Left cardiac atrium (tissue), 4 donors: ENCODE measurements at places on chromosomes 1 and 21.

DNA sequence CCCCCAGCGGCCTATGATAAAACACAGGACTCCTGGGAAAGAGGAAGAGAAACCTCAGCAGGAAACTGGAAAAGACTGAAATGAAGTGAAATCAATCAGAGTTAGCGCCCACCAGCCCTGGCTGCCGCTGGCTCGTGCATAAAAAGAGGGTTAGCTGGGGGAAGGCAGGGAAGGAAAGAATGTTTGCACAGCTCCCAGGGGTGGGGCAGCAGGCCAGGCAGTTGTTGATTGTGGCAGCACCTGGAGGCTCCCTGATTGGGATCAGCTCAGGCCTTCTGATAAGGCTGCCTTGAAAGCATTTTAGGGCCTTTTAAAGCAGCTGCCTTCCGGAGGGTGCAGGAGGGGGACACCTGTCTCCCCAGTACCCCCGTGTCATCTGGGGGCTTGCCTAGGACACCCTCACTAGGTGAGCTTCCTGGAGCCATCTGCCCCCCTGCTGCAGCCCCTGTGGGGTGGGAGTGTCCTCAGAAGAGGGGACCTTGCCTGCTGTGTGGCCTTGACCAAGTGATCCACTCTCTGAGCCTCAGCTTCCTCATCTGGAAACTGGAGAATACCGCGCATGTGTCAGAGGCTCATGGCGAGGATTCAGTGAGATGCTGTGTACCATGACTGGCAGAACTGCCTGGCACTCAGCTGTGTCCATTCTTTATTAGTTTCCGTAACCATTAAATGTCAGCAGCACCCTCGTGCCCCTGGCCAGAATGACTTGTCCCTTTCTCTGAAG, 6.6 kb downstream of the EPHB2 start:
- DNase-seq: no peak

- no peak for DNase-seq
Observed at GRCh38 chr1:43061757-43062156, 103.1 kb upstream of the SLC2A1 start.

GRCh38 chr1:204703826-204704612, 18.5 kb upstream of the LRRN2 start:
- no peak for DNase-seq

DNA sequence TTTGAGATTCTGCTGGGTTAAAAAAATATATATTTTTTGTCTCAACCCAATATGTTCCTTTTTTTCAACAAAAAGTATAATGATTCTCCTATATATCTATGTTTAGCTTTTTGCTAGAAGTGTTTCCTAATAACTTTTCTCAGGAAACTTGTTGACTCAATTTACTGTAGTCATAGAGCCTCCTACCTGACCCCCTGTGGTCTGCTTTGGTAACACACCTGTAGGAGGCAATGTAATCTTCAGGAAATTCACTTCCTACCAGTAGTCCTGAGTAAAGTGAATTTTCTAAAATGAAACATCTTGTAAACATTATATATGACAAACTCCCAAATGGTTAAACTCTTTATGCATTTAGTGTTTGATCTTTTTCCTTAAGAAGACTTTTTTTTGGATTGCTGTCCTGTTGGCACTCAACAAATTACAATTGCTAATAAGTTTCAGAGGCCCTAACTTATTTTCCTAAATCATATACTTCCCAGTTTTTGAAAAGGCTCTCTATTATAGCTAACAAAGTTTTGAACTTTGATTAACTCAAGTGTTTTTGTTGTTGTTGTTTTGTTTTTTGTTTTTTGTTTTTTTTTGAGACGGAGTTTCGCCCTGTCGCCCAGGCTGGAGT, 118.3 kb downstream of the OLFML2B start:
- DNase-seq: no peak

DNA sequence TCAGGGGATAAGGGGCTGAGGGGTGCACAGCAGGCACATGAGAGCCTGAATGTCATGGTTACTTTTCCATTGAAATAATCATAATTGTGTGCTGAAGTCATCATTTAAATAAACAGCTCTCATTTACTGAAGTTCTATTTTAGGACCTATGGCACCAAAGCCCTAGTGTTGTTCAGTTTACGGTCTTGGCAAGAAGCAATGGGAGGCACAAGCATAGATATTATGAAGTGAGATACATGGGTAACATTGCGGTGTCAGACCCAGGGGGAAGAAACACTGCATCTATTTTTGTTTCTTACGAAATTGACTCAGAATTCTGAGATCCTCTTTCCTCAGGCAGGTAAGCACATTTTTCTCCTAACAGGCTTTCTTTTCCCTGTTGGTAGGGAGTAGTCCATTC, 437.8 kb upstream of the PROX1 start:
- no peak for DNase-seq

DNA sequence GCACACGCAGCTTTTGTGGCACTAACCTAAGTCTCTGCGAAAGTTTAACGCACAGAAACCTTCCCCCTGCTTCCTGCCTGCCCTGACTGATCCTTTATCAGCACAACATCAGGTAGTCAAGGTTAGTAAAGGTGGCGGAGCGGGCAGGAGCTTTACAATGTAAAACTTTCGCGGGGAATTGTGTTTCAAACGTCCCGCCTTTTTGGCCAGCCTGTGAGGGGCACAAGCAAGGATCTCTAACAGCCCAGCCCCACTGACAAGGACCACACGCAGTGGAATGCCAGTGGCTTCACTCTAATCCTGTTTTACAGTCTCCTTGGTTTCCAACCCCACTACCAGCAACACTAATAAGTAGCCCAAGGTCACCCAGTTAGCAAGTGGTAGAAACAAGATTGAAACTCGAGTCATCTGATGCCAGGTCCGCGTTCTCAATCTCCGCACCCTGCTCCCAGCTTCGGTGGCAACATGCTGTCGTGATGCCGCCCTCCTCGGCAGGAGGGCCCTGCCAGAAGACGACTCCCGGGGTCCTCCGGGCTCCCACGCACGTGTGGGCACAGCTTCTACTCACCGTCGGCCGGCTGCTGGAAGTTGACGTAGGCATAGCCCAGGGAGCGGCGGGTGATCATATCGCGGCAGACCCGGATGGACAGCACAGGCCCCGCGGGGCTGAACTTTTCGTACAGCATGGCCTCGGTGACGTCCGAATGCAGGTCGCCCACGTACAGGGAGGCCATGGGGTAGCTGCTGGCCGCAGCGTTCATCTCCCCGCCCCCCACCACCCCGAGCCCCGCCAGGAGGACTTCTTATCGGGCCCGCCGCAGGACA, 1.2 kb downstream of the PABPC4 start:
- peak; percentile 79 for DNase-seq

DNA sequence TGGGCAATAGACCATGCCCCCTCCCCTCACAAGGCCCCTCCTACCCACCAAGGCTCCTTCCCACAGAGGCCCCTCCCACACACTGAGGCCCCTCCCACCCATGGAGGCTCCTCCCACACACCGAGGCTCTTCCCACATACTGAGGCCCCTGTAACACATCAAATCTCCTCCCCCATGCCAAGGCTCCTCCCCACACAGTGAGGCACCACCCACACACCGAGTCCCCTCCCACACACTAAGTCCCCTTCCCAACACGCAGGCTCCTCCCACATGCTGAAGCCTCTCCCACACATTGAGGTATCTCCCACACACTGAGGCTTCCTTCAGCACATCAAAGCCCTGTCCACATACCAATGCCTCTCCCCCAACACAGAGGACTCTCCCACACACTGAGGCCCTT, 391.8 kb downstream of the CAMTA1 start:
- no peak for DNase-seq

DNA sequence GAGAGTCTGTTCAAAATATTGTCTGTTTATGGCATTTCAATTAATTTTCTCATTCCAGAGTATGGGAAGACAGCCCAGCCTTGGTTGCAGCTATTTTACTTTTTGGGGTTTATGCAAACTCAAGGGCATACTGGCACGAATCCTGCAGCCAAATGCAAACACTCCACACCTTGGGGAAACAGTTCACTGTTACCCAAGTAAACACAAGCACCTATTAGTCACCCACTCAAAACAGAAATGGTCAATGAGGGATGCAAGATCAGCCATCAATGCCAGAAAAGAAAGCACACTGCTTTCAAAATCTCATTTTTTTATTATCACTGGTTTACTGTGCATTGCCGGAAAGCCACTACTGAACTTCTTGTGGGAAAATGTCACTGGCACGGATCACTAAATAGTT, 170.6 kb downstream of the RUNX1 start:
- DNase-seq: no peak

DNA sequence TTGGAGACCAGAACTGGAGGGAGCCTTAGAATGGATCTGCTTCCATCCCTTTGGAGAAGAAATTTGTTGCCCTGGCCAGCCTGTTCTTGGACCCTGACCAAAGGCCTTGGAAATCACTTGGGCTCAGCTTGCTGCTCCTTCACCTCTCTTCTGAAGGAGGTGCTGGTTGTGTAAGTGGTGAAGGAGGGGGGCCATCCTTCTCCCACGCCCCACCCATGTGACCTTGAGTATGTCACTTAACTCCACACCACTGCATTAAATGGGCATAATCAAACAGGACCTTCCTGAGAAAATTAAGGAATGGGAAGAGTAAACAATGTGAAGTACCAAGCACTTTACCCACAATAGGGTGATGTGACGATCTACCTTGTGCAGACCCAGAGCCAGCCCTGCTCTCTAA, 68.3 kb upstream of the GJB5 start:
- DNase-seq: no peak

- no peak for DNase-seq
Observed at GRCh38 chr1:184539580-184539979, 152.8 kb downstream of the C1orf21 start.

GRCh38 chr1:239939602-239940001, 152.1 kb upstream of the FMN2 start:
- no peak for DNase-seq

GRCh38 chr1:54569339-54569738, 21.3 kb downstream of the ACOT11 start:
- DNase-seq: no peak

DNA sequence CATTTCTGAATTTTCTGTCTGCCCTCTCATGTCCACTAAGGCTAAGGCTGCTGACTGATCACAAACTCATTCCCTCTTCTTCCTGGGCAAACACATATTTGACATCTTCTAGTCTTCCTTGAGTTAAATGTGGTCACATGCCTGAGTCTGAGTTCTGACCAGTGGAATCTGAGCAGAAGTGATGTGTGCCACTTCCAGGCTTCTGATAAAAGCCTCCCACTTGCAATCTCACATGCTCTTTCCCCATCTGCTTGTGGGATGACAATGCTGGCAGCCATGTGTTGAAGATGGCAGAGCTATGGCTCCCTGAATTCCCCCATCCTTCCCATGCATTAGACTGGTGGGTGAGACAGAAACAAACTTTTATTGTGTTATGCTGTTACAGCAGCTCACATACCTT, 149.9 kb upstream of the ZNF648 start:
- DNase-seq: no peak

GRCh38 chr1:219483530-219483929, 129.4 kb downstream of the ZC3H11B start:
- no peak for DNase-seq

DNA sequence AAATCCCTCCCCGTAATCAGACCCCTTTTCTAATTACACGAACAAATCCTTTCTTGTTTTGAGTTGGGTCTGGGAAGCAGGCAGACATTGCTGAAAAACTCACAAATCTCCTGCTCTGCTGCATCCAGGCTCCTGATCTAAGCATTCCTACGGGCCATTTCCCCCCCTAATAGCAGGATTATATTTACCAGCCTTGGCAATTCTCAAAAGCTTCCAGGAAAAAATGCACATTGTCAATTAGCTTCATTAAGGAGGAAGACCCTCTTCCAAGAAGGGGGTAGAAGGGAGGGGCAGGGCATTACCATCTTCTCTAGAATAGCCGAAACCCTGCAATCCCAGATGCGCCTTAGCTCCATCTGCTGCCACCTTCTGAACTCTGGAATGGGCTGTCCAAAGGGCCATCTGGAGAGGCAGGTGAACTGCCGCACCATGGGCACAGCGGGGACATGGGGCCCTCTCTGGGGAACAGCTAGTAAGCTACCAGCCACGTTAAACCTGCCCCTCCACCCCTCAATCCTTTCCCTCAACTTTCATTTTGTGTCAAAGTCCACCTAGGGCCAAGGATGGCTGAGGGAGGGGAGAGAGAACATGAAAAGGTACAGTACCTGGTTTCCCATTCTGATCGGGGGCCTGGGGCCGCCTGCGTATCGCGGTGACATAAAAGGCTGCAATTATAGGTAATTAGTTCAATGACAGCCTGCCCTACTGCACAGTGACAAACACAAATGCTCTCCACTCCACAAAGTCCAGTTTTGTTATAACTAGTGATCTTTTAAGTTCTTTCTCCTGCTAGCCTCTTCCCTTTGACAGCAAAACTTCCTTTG, 56.8 kb downstream of the MRPL37 start:
- DNase-seq: no peak

DNA sequence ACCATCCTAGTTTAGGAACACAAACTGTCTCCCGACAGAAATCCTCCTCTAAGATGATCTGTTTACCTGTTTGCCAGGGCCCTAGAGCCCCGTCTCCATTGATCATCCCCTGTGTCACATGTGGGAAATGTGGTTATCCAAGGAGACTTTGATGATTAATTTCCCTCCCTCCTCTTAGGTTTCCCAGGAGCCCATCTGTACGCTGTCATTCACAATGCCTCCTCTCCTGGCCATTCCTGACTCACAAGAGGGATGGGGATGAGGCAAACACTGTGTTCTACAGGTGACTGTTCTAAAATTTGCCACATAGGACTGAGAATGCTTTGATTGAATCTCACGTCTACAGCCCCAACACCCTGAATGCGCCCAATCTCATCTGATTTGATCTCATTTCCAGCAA, 50.0 kb downstream of the TNR start:
- DNase-seq: no peak

DNA sequence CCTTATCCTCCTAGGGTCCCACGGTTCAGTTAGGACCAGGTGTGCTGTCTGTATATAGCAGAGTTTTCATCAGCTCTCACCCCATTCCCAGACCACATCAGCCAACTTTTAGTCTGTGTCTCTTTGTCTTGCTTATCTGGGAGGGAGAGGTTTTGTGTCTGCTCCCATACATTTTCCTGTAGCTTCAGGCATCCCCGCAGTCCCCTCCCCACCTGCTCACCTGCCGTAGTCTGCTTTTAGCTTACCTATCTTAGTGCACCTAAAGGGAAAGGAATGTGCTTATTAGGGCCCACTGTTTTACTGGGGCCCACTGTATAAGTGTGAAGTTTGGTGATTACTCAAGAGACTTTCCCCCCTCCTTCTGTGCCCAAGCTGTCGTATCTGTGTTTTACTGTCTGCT, 225.1 kb downstream of the PLA2G4A start:
- DNase-seq: no peak

GRCh38 chr1:6358757-6359201, 34.8 kb downstream of the ACOT7 start:
- peak; percentile 71 for DNase-seq

GRCh38 chr1:153539395-153540093, 1.2 kb downstream of the S100A5 start:
- DNase-seq: no peak

DNA sequence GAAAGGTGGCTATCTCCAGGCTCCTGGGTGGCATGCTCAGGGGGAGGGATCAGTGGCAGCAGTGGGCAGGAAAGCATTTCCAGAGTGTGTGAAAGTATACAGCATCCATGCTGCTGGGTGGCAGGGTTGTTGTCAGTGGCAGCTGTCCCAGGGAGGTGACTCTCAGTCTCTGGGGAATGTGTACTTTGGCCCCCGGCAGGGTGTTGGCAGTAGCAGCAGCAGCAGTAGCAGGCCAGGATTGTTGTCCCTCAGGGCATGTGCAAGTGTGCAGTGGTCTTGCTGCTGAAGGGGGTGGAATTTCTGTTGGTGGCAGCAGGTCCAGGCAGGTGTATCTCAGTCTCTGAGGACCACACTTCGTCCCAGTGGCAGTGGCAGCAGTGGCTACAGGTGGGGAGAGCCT, 71.7 kb upstream of the GUCA2B start:
- DNase-seq: no peak
